Activated CD4-positive, alpha-beta T cell treated with anti-CD3 and anti-CD28 coated beads, Interleukin-2, amount 50 U/mL, for 24 hours (primary cell): ENCODE measurements at places on chromosomes 4 and X.

DNA sequence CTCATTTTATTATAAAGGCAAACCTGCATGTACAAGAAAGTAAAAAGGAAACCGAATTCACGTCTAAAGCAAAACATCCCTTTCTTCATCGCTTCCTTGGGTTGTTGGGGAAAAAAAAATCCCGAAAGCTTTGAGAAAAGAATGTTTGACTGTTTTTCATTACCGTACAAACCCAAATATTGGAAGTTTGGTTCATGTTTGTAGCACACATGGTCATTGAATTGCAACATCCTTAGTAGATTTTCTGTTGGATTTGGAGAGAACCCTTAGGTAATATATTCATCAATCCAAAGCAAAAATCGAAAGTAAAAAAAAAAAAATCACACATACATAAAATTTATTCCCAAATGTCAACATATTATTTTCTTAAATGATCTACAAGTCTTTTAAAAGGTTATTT lies 420.3 kb downstream of the MAPK10 start:
- DNase-seq: no peak

DNA sequence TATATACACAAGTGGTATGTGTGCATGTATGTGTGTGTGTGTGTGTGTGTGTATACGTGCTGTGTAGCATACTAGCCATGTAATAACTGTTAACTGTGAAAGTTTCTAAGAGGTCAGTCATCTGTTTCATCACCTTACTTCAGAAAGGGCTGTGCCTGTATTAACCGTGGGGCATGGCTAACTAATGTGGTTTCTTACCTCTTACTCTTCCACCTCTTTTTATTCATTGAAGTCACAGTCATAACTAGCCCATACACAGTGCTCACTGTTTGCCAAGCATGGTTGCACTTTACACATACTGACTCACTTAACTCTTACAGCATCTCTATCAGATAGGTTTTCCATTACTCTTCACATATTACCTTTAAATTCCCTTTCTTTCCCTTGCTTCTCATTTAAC lies 23.7 kb upstream of the LRAT start:
- DNase-seq: no peak

DNA sequence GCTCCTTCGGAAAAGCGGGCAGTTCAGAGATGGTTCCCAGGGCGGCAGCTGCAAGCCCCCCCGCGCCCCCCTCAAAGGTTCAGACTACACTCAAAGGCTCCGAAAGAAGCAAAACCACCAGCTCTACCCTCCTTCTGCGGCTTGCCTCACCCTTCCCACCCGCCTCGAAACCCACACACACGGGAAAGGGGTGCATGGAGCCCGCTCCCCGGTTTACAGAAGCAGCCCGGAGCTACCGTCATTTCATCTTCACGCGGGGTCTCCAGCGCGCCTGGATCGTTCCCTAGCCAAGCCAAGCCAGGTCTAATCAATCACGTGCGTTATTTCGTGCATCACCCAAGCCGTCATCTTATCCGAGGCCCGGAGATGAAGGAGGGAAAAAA lies 1.2 kb downstream of the NLGN4X start:
- DNase-seq: no peak

DNA sequence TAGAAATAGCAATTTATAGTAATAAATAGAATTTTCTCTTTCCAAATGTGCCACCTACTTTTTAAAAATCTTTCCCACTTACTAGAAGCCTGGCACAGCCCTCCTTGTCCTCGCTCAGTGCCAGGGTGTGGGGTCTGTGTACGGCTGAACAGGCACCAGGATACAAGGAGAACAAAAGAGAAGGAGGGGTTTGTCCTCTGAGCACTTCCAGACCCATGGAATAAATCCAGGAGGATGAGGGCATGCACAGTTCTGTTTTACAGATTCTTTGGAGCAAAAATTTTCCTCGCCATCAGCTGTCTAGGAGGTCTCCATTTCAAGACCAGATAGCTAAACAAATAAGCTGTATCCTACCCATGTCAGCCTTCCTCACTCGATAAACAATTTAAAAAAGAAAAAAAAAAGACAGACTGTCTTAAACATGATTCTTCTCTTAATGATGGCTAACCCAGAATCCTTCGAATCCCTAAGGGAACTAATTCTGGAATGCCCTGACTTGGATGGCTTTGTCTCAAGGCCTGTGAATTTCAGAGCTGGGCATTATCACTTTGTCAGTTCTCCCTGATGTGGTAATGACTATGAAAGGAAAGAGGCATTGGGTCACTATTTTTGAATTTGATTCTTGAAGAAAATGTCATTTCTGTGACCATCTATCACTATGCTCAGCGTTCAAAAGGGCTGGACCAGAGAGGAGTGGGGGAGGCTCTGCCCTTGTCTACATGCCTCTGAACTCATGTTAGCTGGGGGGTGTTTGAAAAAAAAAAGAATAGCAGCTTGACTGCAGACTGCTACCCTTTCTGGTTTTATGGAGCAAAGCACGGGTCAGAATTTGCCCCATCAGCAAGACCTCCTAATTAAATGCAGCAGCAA lies 151.0 kb downstream of the DCTD start:
- no peak for DNase-seq

GRCh38 chr4:26298198-26298947 lies 22.4 kb upstream of the RBPJ start:
- DNase-seq: no peak

DNA sequence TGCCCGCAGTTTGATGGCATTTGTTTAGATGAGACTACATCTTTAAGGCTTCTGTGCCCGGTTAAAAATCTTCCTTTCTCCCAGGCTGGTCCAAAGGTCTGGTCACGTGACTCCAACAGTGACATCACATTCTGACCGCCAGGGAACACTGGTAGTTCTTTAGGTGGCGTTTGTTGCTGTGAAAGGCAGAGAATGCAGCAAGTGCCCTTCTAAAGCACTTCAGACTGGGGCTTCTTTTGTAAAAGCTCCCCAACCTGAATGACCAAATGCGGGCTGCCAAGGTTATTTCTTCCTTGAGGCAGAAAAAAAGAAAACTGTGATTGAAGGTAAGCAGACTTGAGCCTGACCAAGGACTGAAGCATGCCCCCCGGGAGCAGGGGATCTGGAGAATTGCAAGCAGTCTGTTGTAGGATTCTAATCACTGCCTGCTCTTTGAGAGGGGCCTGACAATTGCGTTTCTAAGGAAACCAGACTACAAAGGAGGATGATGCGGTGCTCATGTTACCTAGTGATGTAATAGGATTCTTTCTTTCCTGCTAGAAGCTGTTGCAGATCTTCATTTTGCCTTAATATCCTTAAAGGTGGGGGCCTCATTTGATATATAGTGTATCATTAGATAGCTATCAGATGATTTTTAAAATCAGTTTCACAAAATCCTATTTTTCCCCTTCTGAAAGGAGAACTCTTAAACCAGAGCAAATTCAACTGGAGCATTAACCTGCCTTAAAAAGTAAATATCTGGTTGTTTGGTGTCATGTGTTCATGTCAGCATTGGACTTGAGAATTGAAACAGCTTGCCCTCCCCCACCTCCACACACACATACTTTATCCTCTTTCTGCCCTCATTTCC lies 133.1 kb downstream of the AKAP4 start:
- DNase-seq: no peak

GRCh38 chr4:73414936-73415271 lies 10.8 kb downstream of the ALB start:
- no peak for DNase-seq

DNA sequence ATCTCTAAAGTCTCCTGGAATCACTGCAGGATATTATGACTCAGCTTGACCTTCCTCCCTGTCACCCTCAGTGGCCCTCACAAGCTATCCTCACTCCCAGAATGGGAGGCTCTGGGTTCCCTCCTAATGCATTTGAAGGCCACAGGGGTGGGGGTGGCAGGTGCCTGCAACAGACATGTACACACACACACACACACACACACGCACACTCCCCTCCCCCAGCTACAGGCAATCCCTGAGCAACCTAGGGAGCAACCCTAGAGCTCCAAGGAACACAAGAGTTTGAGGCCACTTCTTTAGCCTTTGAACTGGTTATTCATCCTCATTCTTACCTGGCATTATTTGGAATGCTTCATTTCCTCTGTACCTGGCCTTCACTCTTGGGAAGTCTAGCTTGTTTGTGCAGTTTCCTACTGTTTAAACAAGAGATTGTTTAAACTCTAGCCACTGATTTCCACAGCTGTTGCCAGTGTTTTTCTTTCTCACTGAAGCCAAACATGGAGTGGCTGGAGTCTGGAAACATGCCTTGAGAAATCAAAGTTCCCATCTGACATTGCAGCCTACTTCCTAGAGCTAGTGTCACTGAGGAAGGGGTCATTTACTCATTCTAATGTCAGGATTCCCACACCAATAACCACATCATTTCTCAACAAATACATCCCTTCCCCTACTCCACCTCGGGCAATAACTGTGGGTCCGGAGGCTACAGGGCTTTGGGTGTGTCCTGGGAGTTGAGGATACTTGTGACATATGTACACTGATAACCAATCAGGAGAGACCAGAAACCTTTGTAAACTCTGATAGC lies 37.7 kb downstream of the MAOA start:
- no peak for DNase-seq

DNA sequence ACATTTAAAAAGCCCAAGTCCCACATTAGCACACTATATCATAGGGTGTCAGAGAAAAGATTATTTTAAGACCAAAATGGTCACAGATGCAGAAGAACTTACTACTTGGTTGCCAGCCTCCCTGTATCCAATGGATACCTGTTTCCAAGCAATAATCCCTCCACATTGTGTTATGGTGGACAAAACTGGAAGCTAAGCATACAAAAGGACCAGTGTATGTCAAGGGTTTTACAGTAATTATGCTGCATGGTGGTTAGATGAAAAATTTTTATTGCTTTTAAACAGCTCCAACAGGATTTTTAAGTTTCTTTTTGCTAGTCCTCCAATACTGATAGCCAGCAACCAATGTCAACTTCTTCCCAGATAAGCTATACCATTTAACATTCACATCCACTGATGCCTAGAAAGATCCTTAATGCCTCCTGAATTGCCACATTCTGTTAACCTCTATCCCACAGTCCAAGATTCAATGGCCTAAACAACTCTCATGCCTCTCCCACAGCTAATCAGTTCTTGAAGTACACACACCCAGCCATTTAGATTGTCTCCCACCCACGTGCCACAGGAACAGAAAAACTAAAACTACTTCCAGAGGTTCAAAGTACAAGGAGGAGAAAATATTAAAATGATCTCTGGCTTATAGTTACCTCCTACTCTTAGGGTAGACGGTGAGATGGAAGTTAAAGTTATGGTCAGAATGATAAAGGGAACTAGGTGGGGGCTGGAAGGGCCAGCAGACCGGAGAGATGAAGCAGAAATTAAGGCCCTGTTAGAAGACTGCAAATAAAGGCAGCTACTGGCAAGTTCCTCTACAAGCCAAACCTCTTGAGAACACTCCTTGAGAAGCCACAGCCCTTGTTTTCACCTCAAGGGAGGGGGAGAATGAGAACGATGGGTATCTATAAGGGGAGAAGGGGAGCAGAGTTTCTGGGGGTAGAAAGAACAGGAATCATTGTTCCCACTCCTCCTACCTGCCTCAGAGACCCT lies 5.5 kb downstream of the MED14 start:
- no peak for DNase-seq

DNA sequence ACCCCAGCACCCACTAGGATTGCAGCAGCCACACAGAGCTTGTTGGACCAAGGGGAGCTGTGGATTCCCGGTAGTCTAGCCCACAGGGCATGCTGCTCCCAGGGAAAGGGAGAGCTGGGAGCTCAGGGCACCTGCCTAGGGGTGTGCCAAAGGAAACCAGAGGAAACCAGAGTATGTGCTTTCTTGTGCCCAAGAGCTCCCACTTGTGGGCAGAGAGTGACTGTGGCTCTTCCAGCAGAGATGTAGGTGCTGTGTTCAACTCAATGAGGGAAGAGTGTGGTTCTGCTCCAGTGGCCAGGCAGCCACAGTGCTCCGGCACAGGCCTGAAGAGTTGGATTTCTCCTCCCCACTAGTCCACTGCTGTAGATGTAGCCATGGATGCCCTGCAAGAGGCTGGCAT lies 1050.0 kb upstream of the INTU start:
- DNase-seq: no peak

- DNase-seq: no peak
Observed at GRCh38 chr4:54675721-54676461, 18.1 kb downstream of the KIT start.

DNA sequence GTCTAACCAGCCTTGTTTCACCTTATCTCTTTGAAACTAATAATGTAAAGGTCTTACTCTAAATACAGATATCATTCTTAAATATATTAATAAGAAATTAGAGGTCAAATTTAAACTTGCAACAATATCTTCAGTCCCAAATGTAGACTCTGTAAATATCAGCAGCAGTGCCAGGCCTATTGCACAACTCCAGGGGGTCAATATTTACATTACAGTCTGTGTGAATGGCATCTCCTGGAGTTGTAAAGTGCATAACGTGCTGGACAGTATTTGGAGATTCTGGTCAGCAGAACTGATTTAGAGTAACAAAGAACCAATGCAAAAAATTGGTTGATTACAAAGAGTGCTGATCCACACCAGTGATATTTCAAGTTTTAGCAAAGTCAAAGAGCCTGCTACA lies 1225.9 kb downstream of the PCDH19 start:
- no peak for DNase-seq

GRCh38 chr4:31043382-31044062 lies 323.4 kb downstream of the PCDH7 start:
- DNase-seq: no peak

DNA sequence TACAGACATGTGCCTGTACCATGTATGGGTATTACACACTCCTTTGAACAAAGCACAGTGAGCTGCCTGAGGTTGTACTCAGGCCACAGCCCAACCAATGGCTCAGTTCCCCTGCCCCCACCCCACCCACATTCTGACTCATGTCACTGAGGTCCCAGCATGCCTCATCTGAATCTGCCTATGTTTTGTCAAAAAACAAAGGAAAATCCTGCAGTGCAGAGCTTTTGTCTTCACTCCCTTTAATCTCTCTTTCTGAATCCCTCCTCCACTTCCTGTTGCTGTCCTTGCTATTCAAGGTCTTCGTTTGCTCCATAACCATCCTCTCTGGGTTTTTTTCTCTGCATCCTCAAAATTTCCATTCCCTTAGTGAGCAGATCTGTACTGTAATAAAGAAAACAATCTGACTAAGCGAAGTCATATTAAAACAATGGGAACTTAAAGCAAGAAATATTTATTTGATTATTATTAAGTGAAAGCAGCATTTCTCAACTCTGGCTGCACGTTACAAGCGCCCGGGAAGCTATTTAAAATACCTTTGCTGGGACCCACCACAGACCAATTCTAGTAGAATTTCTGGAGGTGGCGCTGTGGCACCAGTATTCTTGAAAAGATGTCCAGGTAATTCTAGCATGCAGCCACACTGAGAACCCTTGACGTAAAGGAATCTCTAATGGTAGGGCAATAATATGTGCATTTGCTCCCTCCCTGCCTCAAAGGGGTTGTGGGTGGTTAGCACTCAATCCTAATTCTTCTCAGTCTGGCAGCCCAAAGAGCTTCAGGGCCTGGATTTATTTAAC lies 8.7 kb downstream of the GUCY2F start:
- no peak for DNase-seq

- DNase-seq: no peak
Observed at GRCh38 chr4:4590546-4590945, 48.7 kb upstream of the STX18 start.
